Natural killer cell treated with Interleukin-12 subunit alpha and Interleukin-12 subunit beta and Interleukin-15 and Interleukin-18, amount 100 ng/mL, for 72 hours (primary cell): ENCODE measurements at places on chromosomes 7 and 10. TPM values are rescaled to one million over a fixed set of nuclear protein-coding genes. Genes with fewer than 3 reads are reported as not detected.

DNA sequence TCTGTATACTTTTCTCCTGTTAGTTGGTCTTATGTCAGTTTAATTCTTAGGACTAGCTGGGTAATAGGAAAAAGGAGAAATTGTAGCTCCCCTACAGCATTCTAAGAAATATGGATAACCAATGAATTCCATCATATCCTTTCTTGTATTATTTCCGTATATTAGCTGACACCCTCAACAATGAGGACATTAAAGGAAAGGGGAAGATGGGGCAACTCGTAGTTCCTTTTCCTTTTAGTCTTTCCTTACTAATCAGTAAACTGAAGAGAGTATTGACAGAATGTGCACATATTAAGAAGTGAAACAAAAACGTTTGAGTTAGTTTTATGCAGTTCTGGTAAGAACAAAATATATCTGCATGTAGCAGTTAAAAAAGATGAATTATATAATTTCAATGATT, 35.1 kb upstream of the C10orf67 start:
- H3K27me3 ChIP-seq, result peaks cover 7% of the 10 kb centered on the region
- no peaks in the 10 kb centered on the region for H3K4me1 ChIP-seq
- no peak for DNase-seq
- no peaks in the 10 kb centered on the region for H3K36me3 ChIP-seq
- H3K4me3 ChIP-seq, result no peak overlapping the region

The H2AZ2 gene
- 193 TPM for total RNA-seq

The PSAP gene
- total RNA-seq, result 136 TPM

The ZNF37A gene
- total RNA-seq, result 23.8 TPM

The LEP gene
- not detected for total RNA-seq

DNA sequence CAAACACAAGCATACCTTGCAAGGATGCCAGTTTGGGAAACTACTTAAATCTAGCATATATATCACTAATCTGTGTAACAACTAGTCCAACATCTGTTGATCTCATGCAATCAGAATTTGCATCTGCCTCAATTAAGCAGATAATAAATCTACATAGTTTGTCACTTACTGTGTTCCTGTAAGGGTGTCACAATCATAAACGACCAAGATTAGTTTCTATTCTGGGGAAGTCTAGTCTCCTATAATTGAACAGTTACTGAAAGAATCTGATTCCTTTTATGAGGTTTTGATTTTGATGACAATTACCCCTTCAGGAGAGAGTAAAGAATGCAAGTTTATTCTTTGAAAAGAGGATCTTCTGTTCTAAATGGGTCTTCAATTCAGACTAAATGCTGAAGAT, 85.5 kb upstream of the LRRN3 start:
- H3K27me3 ChIP-seq, result no peaks in the 10 kb centered on the region
- H3K4me3 ChIP-seq, result no peak overlapping the region
- H3K36me3 ChIP-seq, result no peaks in the 10 kb centered on the region
- DNase-seq, result no peak

- peaks cover 41% of the 10 kb centered on the region for H3K36me3 ChIP-seq
- peak overlapping the region; percentile 93 for H3K27ac ChIP-seq
- H3K4me3 ChIP-seq, result peak overlapping the region; percentile 98
- no peaks in the 10 kb centered on the region for H3K27me3 ChIP-seq
- no peak for DNase-seq
- peaks cover 53% of the 10 kb centered on the region for H3K4me1 ChIP-seq
Measured at GRCh38 chr7:150516956-150517745, 2.5 kb downstream of the GIMAP7 start.

DNA sequence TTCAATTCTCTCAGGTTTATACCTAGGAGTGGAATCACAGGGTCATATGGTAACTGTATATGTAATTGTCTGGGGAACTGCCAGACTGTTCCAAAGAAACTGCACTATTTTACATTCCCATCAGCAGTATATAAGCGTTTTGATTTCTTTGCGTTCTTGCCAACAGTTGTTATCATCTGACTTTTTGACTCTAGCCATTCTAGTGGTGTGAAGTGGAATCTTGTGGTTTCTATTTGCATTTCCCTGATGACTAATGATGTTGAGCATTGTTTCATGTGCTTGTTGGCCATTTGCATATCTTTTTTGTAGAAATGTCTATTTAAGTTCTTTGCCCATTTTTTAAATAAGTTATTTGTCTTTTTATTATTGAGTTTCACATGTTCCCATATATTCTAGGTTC, 44.3 kb upstream of the ZC3HAV1 start:
- no peaks in the 10 kb centered on the region for H3K4me1 ChIP-seq
- H3K27ac ChIP-seq, result no peak overlapping the region
- DNase-seq, result no peak
- no peak overlapping the region for H3K4me3 ChIP-seq

- no peaks in the 10 kb centered on the region for H3K4me1 ChIP-seq
- no peak for DNase-seq
Measured at GRCh38 chr7:16960337-16960965, 78.7 kb upstream of the AGR3 start.

- no peaks in the 10 kb centered on the region for H3K27me3 ChIP-seq
- no peak for DNase-seq
- H3K27ac ChIP-seq, result no peak overlapping the region
- no peak overlapping the region for H3K4me3 ChIP-seq
Measured at GRCh38 chr7:132472463-132473120, 103.7 kb downstream of the PLXNA4 start.
